ENCODE measurements at places on chromosomes 6 and 20.

GRCh38 chr6:28769626-28770402, 154.0 kb downstream of the TRIM27 start:
- peak; percentile 68 for DNase-seq
- H3K36me3 ChIP-seq = no peaks in the 10 kb centered on the region
- peaks cover 20% of the 10 kb centered on the region for H3K4me1 ChIP-seq

DNA sequence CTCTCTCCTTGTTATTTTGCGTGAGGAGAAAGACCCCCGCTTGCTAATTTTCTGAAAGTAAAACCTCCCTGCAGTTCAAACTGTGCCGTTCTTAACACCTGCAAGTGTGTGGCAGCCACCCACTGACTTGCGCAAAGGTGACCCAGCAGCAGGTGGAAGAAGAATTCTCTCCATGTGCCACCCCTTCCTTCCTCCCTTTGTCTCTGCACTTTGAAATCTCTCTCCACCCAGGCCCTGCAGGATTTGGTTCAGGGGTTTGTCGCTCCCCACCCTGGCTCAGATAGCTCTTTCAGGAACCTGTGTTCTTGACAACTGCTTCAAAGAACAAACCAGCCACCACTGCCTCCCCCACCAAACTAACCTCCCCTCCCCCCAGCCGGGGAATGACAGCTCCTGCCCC, 41.4 kb downstream of the ZNF831 start:
- H3K27ac ChIP-seq = no peak overlapping the region
- no peak for DNase-seq
- H3K4me1 ChIP-seq = no peaks in the 10 kb centered on the region
- peaks cover 88% of the 10 kb centered on the region for H3K27me3 ChIP-seq

DNA sequence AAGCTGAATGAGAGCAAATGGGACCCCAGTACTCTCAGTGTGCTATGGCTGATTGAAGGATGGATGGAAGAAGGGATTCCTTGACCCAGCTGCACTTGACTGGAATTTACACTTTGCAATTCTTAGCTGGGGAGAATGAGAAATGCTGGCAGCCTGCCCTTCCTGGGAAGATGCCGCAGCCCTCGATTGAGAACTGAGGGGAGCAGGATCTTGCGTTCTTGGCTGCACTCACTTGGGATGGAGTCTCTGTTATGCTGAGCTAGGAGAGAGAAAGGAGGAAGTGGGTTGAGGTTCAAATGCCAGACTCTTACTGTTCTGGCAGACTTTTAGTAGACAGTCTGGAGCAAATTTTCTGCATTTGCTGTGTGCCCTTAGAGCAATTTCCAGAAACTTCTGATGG, 221.2 kb downstream of the FNDC1 start:
- no peak overlapping the region for H3K27ac ChIP-seq
- peaks cover 45% of the 10 kb centered on the region for H3K27me3 ChIP-seq
- H3K36me3 ChIP-seq = no peaks in the 10 kb centered on the region
- no peak for DNase-seq
- H3K4me3 ChIP-seq = no peak overlapping the region

GRCh38 chr6:150413781-150414281, 45.0 kb downstream of the IYD start:
- no peak overlapping the region for H3K27ac ChIP-seq
- H3K36me3 ChIP-seq = no peaks in the 10 kb centered on the region
- no peak for DNase-seq
- H3K27me3 ChIP-seq = no peaks in the 10 kb centered on the region
- H3K4me3 ChIP-seq = no peak overlapping the region

DNA sequence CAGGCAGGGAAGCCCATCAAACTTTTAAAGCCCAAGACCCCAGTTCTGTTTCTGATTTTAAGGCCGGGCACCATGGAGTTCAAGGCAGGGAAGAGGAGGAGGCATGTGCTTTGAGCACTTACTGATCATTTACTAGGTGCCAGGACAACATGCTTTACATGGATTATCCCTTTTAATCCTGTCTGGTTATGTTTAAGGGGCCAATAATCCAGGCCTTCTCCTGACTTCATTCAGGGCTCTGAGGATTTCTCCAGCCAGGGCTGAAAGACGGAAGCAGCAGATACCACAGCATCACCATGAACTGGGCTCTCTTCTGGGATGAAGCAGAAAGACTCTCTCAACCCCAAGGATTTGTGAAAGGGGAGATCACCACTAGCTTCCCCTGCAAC, 4.1 kb downstream of the CCND3 start:
- no peak for DNase-seq
- H3K4me1 ChIP-seq = peaks cover 31% of the 10 kb centered on the region
- no peak overlapping the region for H3K4me3 ChIP-seq
- H3K27me3 ChIP-seq = no peaks in the 10 kb centered on the region

DNA sequence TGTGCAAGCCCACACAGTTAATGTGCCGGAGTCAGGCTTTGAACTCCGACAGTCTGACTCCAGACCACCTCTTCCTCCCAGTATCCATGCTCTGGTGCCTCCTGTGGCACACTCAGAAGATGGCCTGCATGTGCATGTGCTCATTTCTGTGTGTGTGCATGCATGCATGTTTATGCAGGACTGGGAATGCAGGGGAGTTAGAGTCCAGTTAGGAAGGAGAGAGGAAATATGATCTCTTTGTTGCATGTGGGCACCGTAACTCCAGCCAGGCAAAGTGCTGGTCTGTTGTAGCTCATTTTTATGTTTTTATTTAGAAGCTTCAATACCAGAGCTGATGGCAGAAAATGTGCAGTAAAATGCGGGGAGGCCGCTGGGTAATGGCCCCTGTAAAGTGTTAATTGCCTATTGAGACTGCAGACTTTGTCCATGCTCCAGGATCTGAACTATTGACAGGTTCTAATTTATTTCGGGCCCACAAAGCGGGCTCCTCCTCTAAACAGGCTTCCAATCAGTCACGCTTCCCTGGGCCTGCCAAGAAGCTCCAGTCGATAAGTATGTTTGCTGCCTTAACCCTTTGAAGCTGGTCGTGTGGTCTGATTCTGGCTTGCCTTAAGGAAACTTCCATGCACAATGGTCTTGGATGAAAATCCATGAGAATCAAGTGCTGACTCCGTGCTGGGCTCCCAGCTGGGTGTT, 248.3 kb downstream of the DHX35 start:
- H3K4me3 ChIP-seq = no peak overlapping the region
- no peak for DNase-seq
- H3K27ac ChIP-seq = no peak overlapping the region
- H3K36me3 ChIP-seq = no peaks in the 10 kb centered on the region
- peaks cover 1% of the 10 kb centered on the region for H3K27me3 ChIP-seq

DNA sequence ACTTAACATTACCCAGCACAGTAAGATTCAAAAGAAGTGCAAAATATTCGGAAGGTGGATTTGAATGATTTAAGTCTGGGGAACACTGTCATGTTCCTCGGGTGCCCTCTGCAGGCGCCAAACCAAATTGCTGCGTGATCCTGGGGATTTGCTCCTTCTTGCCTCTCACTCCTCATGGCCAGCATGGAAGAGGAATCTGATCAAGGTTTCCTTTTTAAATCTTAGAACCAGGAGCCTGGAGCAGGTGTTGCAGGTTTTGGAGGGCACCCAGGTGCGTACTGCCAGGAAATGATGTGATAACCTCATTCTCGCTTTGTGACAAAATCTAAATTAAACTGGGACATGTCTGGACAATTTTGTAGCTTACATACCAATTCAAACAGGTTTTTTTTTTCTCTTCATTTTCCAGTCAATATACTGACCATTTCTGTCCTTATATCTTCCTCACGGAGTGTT, 8.1 kb upstream of the PFDN4 start:
- H3K4me3 ChIP-seq = no peak overlapping the region
- no peaks in the 10 kb centered on the region for H3K27me3 ChIP-seq
- H3K4me1 ChIP-seq = peaks cover 19% of the 10 kb centered on the region
- H3K27ac ChIP-seq = no peak overlapping the region

- DNase-seq = no peak
- no peaks in the 10 kb centered on the region for H3K36me3 ChIP-seq
- H3K27me3 ChIP-seq = peaks cover 34% of the 10 kb centered on the region
- H3K4me1 ChIP-seq = no peaks in the 10 kb centered on the region
These were observed 229.8 kb downstream of the FRK start for GRCh38 chr6:115830895-115831294.

- no peaks in the 10 kb centered on the region for H3K36me3 ChIP-seq
- H3K27ac ChIP-seq = peak overlapping the region; percentile 66
- peak; percentile 26 for DNase-seq
- no peak overlapping the region for H3K4me3 ChIP-seq
- H3K4me1 ChIP-seq = peaks cover 27% of the 10 kb centered on the region
These were observed 66.4 kb upstream of the KIF13A start for GRCh38 chr6:18053555-18054445.

DNA sequence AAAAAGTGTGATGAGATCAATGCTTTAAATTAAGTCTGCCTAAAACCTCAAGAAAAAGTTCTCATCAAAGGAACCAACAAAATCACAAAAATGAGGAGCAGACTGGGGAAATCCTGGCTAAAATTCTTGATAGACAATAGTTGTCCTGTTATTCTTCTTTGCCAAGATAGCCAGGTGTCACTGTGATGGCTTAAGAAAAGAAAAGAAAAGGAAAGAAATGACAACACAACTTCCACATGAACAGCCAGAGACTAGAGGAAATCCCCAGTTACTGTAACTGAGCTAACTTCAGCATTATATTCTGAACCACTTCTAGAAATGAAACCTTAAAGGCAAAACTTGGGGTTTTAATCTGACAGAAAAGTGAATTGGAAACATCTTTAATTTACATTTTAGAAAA, 129.6 kb downstream of the CD24 start:
- no peaks in the 10 kb centered on the region for H3K36me3 ChIP-seq
- H3K4me3 ChIP-seq = no peak overlapping the region
- no peaks in the 10 kb centered on the region for H3K4me1 ChIP-seq
- H3K27me3 ChIP-seq = no peaks in the 10 kb centered on the region

- peak; percentile 70 for DNase-seq
- H3K4me3 ChIP-seq = no peak overlapping the region
- no peaks in the 10 kb centered on the region for H3K4me1 ChIP-seq
- H3K36me3 ChIP-seq = no peaks in the 10 kb centered on the region
These were observed 75.4 kb upstream of the ECI2 start for GRCh38 chr6:4210629-4211419.

DNA sequence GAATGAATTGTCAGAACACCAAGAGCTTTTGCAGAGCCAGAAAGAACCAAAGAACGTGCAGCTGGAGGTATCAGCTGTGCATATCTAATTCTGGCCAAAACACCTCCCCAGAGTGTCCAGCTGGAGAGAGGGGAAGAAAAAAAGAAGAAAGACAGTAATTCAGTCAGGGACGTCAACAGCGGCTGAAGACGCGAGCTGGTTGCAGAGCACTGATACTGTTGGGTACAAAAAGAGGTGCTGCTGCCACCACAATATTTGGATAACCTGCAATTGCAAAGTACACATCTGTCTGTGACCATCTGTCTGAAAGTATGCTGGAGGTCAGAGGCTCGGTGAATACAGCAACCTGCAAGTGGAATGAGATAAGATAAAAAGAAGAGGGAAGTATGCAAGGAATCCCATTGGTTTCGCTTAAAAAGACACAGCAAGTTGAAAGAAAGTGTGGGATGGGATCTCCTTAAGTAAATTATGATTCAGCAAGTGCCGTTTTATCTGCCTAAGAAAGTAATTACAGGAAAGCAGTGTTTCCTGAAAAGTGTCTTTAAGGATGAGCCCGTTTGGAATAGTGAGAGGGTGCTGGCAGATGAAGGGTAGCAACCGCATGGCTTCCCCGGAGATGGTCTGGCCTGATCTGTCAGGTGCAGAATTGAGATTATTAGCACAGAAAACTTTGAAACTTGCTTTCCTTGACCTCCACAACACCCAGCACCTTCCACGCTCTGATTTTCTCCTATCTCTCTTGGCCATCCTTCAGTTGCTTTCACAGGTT, 189.9 kb upstream of the PRDM1 start:
- no peaks in the 10 kb centered on the region for H3K27me3 ChIP-seq
- H3K4me3 ChIP-seq = no peak overlapping the region
- H3K4me1 ChIP-seq = peaks cover 7% of the 10 kb centered on the region
- no peak overlapping the region for H3K27ac ChIP-seq
- no peaks in the 10 kb centered on the region for H3K36me3 ChIP-seq

GRCh38 chr6:52077961-52078625, 9.3 kb downstream of the PKHD1 start:
- no peak overlapping the region for H3K4me3 ChIP-seq
- no peaks in the 10 kb centered on the region for H3K36me3 ChIP-seq
- peaks cover 11% of the 10 kb centered on the region for H3K4me1 ChIP-seq
- H3K27ac ChIP-seq = no peak overlapping the region
- DNase-seq = no peak

GRCh38 chr20:45935416-45936046, 1.0 kb downstream of the PCIF1 start:
- no peak for DNase-seq
- H3K4me3 ChIP-seq = peak overlapping the region; percentile 94
- H3K4me1 ChIP-seq = no peaks in the 10 kb centered on the region
- peaks cover 38% of the 10 kb centered on the region for H3K36me3 ChIP-seq

DNA sequence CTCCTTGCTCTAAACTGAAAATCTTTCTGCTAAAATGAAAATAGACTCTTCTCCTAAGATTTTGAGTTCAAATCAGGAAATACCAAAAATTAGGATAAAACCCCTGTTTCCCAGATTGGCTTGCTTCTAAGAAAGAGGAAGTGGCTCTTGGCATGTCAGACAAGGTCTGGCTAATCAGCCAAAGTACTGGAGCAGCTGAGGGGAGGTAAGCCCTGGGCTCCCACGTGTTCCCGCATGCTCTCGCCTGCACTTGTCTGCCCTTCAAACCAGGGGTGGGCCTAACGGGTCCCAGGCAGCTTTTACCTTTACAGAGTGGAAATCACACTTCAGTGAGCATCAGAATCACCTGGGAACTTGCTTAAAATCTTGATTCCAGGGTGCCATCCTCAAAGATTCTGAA, 43.2 kb upstream of the GABRR1 start:
- no peak overlapping the region for H3K4me3 ChIP-seq
- no peaks in the 10 kb centered on the region for H3K4me1 ChIP-seq
- no peak for DNase-seq
- peaks cover 6% of the 10 kb centered on the region for H3K27me3 ChIP-seq
- H3K36me3 ChIP-seq = no peaks in the 10 kb centered on the region

DNA sequence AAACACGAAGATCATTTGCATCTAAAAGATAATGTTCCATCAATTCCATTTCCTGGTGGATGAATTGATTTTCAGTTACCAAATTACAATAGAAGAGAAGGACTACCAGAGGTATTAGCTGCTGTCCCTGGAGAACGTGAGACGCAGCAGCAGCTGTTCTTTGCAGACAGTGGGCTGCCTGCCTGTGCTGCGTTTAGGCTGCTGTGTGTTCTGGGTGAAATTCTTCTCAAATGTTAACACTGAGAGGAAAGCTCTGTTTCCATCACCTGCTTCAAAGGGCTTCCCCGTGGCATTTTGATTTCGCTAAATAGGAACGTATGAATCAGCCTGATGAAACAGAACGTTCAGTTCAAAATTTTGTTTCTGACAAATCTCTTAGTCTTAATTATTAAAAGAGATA, 362.2 kb downstream of the C6orf118 start:
- no peak for DNase-seq
- no peaks in the 10 kb centered on the region for H3K27me3 ChIP-seq
- H3K27ac ChIP-seq = no peak overlapping the region
- H3K4me3 ChIP-seq = no peak overlapping the region
- H3K4me1 ChIP-seq = no peaks in the 10 kb centered on the region

DNA sequence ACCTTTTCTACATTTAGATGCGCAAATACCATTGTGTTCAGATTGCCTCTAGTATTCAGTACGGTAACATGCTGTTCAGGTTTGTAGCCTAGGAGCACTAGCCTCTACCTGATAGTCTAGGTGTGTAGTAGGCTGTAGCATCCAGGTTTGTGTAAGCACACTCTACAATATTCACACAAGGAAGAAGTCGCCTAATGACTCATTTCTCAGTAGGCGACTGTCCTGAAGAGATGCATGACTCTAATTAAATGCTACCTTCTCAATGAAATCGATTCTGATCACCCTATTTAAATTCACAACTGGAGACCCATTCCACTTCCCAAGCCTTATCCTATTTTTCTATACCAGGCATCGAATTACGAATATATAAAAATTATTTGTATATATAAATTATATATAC, 1.3 kb downstream of the MCUR1 start:
- H3K4me3 ChIP-seq = peak overlapping the region; percentile 84
- H3K27ac ChIP-seq = peak overlapping the region; percentile 40
- no peaks in the 10 kb centered on the region for H3K27me3 ChIP-seq
- peaks cover 3% of the 10 kb centered on the region for H3K36me3 ChIP-seq
- DNase-seq = no peak
